Posterior vena cava (tissue), 2 donors: ENCODE measurements at places on chromosomes 3 and 15.

- DNase-seq = no peak
Measured at GRCh38 chr3:160921020-160921635, 165.1 kb downstream of the PPM1L start.

- DNase-seq = no peak
Measured at GRCh38 chr15:89559769-89560264, 15.5 kb upstream of the TICRR start.

DNA sequence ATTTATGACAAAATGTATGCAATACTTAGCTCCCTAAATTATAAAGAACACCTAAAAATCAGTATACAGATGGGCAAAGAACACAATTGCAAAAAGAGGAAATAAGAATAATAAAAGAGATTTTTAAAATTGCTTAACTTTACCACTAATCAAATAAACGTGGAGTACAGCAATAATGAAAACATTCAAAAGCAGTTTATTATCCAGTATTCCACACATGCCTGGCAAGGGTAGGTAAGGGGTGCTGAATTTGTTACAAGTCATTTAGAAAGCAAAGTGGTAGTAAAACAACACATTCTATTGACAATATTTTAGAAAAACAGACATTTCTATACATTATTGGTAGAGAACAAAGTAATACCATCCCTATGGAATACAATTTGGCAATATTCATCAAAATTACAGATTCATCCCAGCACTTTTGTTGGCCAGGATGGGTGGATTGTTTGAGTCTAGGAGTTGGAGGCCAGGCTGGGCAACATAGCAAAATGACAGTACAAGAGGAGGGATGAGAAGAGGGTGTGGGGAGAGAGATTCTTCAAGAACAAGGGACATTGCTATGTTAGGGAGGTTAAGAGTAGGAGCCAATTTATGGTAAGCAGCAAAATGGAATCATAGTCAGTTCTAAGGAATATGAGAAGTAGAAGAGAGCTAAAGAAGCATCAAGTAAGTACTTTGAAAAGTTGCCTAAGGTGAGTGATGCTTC lies 3.7 kb upstream of the ACKR4 start:
- DNase-seq = no peak

GRCh38 chr15:87245592-87245991 lies 1010.9 kb downstream of the NTRK3 start:
- DNase-seq = no peak

GRCh38 chr15:40446144-40446543 lies 5.4 kb downstream of the BAHD1 start:
- no peak for DNase-seq

GRCh38 chr3:98343647-98344507 lies 9.8 kb upstream of the OR5K4 start:
- DNase-seq = no peak

GRCh38 chr3:14898929-14899328 lies 48.5 kb upstream of the NR2C2 start:
- no peak for DNase-seq

DNA sequence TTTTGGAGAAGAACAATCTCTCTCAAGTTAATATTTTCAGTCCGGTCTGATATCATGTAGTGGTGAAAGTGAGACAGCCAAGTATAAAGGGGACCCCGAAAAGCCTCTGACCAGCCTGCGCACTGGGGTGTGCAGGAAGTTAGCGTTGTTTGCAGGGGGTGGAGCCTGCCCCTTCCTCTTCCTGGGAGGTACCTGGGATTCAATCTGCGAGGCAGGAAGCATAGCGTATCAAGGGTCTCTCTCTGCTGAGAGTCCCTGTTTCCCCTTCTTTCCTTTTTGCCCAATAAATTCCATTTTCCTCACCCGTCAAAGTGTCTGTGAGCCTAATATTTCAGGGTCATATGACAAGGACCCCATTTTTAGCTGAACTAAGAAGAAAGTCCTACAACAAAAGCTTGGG lies 44.8 kb upstream of the CBLB start:
- DNase-seq = no peak

- DNase-seq = no peak
Measured at GRCh38 chr3:184169896-184170875, 4.5 kb upstream of the AP2M1 start.

DNA sequence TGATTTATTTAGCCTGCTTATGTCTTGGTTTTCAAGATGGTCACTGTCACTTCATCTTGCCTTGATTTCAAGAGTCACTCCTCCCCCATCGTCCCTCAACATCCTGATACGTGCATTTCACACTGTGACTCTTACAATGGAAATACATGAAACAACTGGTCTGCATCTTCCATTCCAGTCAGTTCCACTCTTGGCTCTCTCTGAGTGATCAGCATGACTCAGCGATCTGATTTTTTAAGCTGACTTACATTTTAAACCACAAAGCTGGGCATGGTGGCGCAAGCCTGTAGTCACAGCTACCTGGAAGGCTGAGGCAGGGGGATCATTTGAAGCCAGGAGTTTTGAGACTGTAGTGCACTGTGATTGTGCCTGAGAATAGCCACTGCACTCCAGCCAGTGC lies 271.2 kb upstream of the ROPN1 start:
- DNase-seq = no peak

DNA sequence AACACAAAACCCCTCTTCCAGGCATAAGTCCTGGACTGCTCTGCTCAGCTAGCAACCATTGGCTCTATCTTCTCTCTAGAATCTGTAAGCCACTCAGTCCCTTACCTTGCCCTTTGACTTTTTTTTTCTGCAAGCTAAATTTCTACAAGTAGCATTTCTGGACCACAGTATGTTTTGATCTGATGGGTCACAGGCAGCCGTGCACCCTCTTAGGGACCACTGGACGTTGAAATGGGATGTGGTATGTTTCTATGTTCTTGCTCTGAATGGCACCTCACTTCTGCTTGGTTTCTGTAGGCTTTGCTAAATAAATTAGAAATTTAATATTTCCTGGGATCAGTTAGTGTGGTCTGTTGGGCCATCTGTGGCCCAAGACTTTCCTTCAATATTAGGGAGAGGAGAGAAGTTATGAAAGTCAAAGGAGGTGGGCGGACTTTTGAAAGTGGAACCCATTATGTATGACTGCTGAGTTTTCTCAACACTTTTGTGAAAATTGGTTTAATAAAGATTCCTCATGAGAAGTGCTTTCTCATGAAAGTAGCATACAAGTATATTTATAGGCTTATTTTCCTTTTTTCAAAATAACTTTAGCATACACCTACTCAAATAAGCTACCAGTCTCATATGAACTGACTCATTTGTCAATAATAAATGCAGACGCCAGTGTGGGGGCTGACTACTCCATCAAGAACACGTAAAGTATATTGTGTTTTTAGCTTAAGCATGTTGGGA lies 18.4 kb upstream of the TIPARP start:
- DNase-seq = no peak

DNA sequence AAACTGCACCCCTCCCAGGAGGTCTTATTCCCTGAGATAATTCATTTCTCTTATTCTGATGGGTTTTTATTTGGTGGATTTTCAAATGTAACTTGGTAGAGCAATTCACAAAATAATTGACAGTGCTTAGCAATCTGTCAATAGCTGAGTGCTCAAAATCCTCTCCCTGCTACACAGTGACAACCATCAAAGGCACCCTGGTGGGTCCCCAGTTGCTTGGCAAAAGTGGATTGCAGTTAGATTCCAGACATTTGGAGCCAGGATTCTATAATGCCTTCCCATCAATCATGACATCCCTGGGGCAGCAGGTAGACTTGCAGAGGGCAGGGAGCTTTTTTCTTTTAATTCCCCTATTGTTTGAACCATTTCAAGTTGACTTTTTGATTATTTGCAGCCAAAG lies 59.0 kb downstream of the FHIT start:
- no peak for DNase-seq

DNA sequence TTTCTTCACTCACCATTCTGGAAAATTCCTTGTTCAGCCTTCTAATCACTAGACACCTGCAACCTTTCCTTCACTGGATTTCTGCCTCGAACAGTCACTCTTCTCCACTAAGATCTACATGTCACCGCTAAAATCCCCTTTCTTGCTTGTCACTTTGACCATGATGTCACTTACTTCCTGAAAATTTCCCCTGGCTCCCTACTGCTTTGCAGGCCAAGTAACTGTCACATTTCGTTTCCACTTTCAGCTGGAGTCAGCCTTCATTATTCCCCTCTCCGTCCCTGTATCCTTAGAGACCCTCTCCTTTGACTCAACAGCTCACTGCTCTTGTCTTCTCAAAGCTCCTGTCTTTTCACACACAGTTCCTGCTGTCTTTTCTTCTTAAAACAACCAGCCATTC lies 15.9 kb downstream of the CHL1 start:
- DNase-seq = no peak

DNA sequence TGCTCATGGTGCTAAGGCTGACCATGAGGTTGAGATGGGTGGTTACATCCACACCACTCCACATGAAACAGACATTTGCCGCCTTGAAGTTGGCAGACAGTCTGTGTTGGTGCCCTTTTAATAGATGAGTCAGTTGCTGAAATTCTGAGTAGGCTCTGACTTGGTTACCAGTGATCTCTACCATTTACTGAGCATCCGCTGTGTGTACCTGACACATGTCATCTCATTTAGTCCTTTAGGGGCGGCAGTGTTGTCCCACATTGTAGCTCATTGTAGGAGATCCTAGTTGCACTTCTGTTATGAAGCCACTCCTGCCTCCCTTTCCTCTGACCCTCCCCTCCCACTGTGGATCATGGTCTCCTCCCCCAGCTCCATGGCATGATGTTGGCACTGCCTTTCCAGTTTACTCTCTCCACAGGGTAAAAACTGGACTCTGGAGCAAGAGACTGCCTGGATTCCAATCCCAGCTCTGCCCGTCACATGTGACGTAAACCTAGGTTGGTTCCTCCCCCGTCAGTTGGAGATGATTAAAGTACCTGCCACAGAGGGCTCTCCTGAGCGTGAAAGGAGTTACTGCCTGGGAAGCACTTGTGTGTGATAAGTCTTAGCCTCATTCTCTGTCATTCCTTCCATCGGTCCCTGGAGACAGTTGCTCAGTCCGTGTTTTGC lies 21.6 kb downstream of the SLCO3A1 start:
- DNase-seq = no peak

GRCh38 chr15:21267226-21267625 lies 173.1 kb downstream of the POTEB3 start:
- DNase-seq = no peak

GRCh38 chr15:101124731-101125451 lies 127.0 kb downstream of the CHSY1 start:
- no peak for DNase-seq

- no peak for DNase-seq
Measured at GRCh38 chr15:74235962-74236361, at the start of gene CCDC33. Gene CCDC33, plus strand, starts transcription at chr15:74236326. Its CDS starts 394 bp downstream, at chr15:74236720.

GRCh38 chr3:107218864-107219269 lies 158.4 kb upstream of the CCDC54 start:
- DNase-seq = no peak

DNA sequence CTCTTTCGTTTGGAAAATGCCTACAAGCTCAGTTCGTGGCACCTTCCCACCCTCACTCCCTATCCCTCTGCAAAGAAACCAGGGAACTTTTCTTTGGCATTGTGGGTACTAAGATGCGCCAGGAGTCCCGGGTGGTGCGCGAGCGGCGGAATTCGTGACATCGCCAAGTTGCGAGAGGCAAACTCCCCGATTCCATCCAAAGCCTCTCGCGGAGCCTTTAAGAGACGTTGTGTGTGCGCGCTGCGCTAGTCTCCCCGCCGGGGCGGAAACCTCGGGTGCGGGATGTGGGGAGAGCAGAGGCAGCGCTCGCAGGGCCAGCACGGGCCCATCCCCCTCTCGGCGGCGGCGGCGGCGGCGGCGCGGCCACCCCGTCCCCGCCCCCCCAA lies 443 bp upstream of the NR2F2 start:
- peak; percentile 91 for DNase-seq

DNA sequence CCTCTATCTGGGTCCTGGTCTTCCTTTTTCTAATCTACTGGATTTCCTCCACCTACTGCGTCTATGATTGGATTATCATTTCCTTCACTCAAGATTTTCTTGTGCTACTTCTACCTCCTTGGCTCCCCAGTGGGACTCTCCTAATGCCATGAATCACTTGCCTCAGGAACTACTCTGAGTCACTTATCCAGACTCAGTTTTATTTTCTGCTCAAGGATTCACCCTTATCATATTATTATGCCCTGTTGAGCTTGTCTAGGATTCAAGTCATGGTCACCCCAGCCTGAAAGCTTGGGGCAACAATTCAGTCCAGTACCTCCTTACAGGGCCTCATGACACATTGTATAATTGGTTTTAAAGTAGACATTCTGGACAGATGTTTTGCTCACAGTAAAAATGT lies 968.1 kb downstream of the ROBO1 start:
- no peak for DNase-seq

- DNase-seq = no peak
Measured at GRCh38 chr3:42802876-42803413, 1.3 kb downstream of the HIGD1A start.

DNA sequence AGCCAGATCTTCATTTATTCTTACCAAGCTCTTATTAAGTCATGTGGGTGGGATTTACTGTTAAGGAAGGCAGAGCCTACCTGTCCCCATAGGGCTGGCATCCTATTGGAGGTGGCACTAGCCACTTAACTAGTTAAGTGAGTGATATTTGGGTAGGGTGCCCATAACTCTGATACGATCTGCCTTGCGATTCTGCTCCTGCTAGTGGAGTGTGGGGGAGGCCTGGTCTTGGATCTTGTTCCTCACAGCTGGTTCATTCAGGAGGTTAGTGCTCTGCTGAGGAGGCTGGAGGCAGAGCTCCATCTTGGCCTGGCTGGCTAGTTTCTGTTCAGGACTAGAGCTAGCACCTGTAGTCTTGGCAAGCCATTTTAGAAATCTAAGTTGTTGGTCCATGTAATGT lies 9.3 kb downstream of the BAHD1 start:
- DNase-seq = no peak

- DNase-seq = no peak
Measured at GRCh38 chr3:58077596-58078285, 69.5 kb downstream of the FLNB start.

GRCh38 chr3:174198199-174198598 lies 660.9 kb upstream of the NAALADL2 start:
- DNase-seq = no peak

- DNase-seq = no peak
Measured at GRCh38 chr15:62989366-62990055, 53.0 kb upstream of the TPM1 start.

GRCh38 chr3:159861369-159861987 lies 127.2 kb upstream of the IL12A start:
- no peak for DNase-seq
